Activated gamma-delta T cell treated with anti-CD3 and anti-CD28 coated beads, Interleukin-2, amount 50 U/mL, for 16 hours (primary cell): ENCODE measurements at places on chromosomes 6 and 20.
A peak's percentile ranks its signal among the peaks of the same experiment; 100 is the strongest.

- DNase-seq, result no peak
Observed at GRCh38 chr6:159149641-159150040, 19.6 kb upstream of the FNDC1 start.

- DNase-seq, result no peak
Observed at GRCh38 chr6:45727819-45728449, 287.7 kb downstream of the CLIC5 start.

GRCh38 chr6:12958052-12958706, 241.6 kb downstream of the PHACTR1 start:
- DNase-seq, result no peak

- no peak for DNase-seq
Observed at GRCh38 chr20:50873585-50873984, 57.7 kb downstream of the ADNP start.

DNA sequence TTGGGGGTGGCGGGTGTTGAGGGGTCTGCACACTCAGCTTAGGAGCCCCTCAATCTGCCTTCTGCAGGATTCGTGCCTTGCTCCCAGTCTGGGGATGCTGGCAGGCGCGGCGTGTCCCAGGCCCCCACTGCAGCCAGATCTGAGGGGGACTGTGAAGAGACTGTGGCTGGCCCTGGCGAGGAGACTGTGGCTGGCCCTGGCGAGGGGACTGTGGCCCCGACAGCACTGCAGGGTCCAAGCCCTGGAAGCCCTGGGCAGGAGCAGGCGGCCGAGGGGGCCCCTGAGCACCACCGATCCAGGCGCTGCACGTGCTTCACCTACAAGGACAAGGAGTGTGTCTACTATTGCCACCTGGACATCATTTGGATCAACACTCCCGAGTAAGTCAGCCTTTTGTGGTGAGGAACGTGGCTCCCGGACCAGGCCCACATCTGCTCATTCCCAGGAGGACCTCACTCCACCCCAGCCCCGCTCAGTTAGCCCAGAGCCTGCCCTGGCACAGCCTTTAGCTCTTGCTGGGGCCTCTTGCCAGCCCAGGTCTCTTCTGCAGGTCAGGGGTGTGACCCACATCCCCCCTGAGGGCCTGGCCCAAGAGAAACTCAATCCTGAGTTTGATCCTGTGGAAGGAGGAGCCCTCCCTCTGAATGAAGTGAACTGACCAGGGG, 1.1 kb downstream of the EDN3 start:
- DNase-seq, result no peak

- DNase-seq, result no peak
Observed at GRCh38 chr6:13807696-13808095, 6.7 kb downstream of the MCUR1 start.

DNA sequence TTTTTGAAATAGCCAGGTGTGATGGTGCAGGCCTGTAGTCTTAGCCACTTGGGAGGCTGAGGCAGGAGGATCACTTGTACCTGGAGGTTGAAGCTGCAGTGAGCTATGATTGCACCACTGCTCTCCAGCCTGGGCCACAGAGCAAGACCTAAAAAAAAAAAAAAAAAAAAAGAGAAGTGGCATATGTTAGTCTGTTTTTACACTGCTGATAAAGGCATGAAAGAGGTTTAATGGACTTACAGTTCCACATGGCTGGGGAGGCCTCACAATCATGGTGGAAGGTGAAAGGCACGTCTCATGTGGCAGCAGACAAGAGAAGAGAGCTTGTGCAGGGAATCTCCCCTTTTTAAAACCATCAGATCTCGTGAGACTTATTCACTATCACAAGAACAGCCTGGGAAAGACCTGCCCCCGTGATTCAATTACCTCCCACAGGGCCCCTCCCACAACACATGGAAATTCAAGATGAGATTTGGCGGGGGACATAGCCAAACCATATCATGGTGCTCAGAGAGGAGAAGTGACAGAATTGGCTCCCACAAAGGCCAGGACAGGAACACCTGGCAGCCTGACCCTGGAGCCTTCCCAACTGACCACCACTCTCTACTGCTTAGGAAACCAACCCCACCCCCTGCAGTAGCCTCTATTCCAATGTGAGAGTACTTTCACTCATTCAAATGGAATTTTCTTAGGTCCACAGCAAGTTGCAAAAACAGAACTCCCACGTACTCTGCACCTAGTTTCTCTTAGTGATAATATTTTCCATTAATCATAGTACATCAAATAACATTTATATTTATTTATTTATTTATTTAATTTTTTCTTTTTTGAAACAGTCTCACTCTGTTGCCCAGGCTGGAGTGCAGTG, 29.8 kb downstream of the ARHGAP40 start:
- DNase-seq, result no peak

GRCh38 chr20:1322511-1323245, 6.3 kb downstream of the SDCBP2 start:
- DNase-seq, result no peak

GRCh38 chr20:62282877-62283503, 19.8 kb upstream of the ADRM1 start:
- no peak for DNase-seq

GRCh38 chr6:4801491-4802110, 25.4 kb downstream of the CDYL start:
- no peak for DNase-seq

- DNase-seq, result no peak
Observed at GRCh38 chr20:49501917-49502316, 19.4 kb upstream of the KCNB1 start.

DNA sequence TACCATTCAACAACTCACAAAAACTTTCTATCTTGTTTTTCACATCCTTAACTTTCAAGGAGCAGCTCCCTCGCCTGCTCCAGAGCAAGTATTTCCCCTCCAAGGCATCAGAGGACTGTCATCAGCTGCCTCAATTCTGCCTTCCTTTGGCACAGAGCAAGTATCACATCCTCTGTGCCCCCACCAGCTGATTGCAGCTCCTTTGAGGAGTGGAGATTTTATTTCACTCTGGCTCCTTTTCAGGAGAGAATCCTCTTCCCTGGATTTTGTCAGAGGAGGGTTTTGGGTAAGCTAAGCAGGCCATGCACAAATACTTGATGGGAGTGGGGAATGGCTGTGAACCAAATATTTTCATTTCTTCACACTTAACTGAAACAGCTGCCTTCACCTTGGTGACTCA, 610.5 kb upstream of the FLRT3 start:
- no peak for DNase-seq

- DNase-seq, result no peak
Observed at GRCh38 chr6:164469276-164469949, 840.0 kb downstream of the C6orf118 start.

DNA sequence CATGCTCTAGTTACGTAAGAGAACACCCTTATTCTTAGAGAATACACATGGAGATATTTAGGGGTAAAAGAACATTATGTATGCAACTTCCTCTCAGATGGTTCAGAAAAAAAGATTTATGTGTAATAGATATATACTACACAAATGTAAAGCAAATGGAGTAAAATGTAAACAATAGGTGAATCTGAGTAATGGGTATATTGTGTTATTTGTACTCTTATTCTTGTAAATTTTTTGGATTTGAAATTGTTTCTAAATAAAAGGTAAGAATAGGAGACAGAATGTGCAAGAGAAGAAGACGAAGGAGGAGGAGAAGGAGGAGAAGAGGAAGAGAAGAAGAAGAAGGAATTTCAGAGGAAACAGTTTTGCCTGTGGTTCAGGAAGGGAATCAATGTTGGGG, 22.5 kb upstream of the LCA5 start:
- DNase-seq, result no peak

GRCh38 chr6:111711476-111711875, 105.8 kb upstream of the TRAF3IP2 start:
- no peak for DNase-seq

DNA sequence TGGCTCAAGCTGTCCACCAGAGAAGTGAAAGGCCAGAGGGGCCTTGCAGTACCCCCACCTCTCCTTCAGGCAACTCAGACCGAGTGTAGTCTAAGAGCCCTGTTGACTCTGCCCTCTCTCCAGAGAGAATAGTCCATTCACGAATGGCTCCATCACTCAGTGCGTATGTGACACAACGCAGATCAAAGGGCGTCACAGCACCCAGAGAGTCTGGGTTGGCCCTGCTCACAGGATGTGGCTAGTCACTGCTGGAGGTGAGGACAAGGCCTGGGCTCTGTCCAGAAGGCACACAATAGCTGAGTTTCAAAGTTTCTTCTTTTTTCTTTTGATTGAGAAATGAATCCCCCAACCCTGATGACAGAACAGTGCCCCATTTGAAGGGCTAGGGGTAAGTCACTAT, 74.1 kb downstream of the TRMT11 start:
- DNase-seq, result no peak

DNA sequence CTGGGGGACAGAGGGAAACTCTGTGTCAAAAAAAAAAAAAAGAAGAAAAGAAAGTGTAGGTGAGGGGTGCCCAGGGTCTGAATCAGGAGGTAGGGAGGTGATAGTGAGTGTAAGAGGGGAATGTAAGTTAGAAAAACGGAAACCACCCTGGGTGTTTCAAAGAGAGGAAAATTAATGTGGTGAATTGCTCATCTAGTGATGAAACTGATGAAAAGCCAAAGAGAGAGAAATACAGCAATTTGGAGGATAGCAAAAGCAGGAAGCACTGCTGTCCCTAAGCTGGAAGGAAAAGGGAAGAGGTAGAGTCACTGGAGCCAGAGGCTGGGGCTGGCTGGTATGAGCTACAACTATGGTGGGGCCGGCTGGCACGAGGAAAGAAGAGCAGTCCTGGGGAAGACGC, 85.0 kb upstream of the CEP85L start:
- no peak for DNase-seq

- no peak for DNase-seq
Observed at GRCh38 chr20:46087161-46087560, 2.6 kb downstream of the NCOA5 start.

GRCh38 chr20:32439132-32439829, 81.2 kb downstream of the ASXL1 start:
- DNase-seq, result peak; percentile 17

DNA sequence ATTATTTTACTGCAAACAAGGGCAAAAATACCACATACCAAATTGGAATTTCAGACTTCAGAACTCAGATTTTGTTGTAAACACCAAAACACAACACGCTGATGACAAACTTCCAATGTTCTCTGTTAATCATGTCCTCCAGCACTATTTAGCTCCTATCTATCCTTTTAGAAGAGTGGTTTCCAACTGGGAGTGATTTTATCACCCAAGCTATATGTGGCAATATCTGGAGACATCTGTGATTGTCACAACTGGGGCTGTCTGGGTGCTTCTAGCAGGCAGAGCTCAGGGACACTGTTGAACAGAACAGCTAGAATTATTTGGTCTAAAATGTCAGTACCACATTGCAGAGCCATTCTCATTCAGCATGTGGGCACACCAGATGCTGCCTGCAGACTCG, 244.6 kb downstream of the FOXC1 start:
- no peak for DNase-seq
